Pancreas (tissue), 10 donors: ENCODE measurements at places on chromosomes 16 and 17. TPM values are rescaled to one million over a fixed set of nuclear protein-coding genes. Genes with fewer than 3 reads are reported as not detected.

SALL1 gene
- polyA plus RNA-seq: 2.0 TPM

MLKL gene
- polyA plus RNA-seq: 12.4 TPM

GUCY2D gene
- polyA plus RNA-seq: 0.02 TPM

SLC13A5 gene
- 0.15 TPM for polyA plus RNA-seq

RHBDL1 gene
- polyA plus RNA-seq: 5.1 TPM

HS3ST3B1 gene
- polyA plus RNA-seq: 0.30 TPM

CD300A gene
- 1.3 TPM for polyA plus RNA-seq

ATP2A1 gene
- polyA plus RNA-seq: 0.84 TPM

NGFR gene
- polyA plus RNA-seq: 2.7 TPM

WFIKKN2 gene
- polyA plus RNA-seq: 0.45 TPM

NPIPB2 gene
- 10.0 TPM for polyA plus RNA-seq

ABCC3 gene
- 209 TPM for polyA plus RNA-seq

AHSP gene
- polyA plus RNA-seq: not detected
